ENCODE measurements at places on chromosomes 5 and 9.

- no peak for DNase-seq
Measured at GRCh38 chr9:93945400-93946337, 9.5 kb downstream of the BARX1 start.

GRCh38 chr5:80736730-80737129, 81.9 kb upstream of the DHFR start:
- no peak for DNase-seq

- DNase-seq = no peak
Measured at GRCh38 chr9:84490206-84490841, 149.8 kb upstream of the SLC28A3 start.

DNA sequence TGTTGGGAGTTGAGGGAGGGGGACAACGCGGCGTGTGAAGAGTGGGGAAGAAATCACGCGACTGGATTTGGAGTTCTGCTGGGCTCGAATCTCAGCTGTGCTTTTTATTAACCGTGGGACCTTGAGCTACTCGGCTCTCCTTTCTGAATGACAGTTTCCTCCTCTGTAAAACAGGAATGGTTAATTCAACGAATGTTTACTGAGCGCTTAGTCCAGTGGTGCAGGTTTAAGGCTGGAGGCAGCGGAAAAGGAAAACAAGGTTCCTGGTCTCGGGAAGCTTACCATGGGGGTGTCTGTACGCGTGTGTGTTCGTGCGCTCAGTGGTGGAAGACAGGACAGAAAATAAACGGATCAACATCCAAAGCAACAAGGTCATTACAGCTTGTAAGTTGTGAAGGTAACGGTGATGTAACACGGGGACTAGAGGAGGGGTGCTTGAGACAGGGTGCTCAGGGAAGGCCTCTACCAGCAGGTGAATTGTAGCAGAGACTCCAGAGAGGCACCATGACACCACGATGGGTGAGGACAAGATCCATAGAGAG, 277 bp downstream of the EIF4E1B start:
- no peak for DNase-seq

- no peak for DNase-seq
Measured at GRCh38 chr5:93100976-93101375, 480.0 kb downstream of the NR2F1-AS1 start.

- no peak for DNase-seq
Measured at GRCh38 chr5:34755926-34756325, 83.0 kb upstream of the TTC23L start.

- no peak for DNase-seq
Measured at GRCh38 chr9:86324901-86325300, 29.3 kb downstream of the TUT7 start.

- no peak for DNase-seq
Measured at GRCh38 chr9:13146840-13147239, 132.7 kb downstream of the MPDZ start.

DNA sequence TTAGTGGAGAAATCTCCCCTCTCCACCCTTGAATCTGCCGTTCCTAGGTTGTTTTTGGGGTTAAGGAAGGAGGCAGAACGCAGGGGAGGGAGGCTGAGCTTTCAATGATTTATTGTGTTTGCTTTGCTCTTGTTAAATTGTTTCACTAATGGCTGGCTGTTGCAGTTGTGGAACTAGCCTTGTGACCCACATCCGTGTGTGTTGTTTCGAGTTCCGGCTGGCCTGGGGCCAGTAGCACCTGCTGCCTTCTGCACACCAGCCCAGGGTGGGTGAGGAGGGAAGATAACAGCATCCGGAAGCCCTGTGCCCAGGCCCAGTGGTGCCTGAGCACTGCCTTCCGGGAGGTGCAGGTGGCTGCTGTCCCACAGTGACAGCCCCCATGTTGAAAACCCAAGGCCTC, 3.6 kb downstream of the ERGIC1 start:
- DNase-seq = no peak

DNA sequence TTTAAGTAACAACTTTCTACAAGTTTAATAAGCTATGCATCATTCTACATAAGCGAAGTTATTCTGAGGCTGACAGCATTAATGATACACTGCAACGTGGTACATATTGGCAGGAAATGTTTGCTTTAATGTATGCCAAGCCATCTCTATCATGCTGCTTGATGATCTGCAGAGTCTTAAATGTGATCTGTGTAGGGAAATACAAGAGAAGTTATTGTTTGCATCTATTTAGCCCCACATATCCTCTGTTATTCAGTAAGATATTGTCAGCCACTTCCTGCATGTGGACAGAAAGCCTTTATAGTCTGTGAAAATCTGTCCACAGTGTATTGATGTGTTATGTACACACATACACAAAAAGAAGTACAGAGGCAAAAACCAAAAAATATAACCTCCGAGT, 193.1 kb upstream of the FREM1 start:
- no peak for DNase-seq

DNA sequence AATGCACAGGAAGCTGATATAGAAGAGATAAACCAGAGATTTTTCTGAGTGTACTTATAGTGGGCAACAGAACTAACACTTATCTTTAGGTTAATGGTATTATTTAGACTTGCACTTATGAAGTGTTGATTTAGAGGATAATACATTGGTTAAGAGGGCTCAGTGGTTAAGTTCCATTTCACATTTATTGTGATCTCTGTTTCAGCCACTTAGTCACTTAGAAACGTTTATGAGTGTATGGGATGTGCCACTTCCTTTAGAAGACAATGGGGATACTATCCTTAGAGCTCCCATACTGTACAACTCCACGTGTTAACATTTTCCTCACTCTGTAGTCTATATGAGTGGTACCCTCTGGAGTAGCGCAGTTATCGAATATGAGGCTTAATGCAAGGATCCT, 57.5 kb downstream of the PIP5K1B start:
- DNase-seq = no peak

- DNase-seq = no peak
Measured at GRCh38 chr5:3382782-3383181, 212.8 kb upstream of the IRX1 start.

DNA sequence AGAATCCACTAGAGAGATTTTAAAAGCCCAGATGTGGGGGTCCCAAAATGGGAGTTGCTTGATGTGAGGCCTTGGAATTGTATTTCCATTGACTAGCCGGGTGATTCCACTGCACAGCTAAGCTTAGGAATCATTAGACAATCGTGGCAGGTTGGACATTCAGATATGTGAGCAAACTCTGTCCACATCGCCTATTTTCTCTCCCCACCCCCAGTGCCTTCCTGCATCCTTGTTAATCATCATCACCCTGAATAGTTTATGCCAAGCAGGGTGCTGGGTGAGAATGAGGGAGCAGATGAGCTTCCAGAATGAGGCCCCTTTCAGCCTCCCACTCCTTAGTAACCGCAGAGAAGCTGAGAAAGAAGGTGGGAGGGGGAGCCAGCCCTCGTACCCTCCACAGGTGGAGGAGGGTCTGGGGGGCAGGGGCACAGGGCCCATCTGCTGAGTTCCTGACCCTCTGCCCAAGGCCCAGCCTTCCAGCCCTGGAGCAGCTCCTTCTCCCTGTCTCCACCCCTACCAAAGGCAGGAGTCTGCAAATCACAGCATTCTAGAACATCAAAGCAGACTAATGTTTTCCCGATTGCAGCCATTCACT, 7.7 kb upstream of the TCOF1 start:
- no peak for DNase-seq

- no peak for DNase-seq
Measured at GRCh38 chr5:81192373-81192750, 40.8 kb upstream of the CKMT2 start.

- no peak for DNase-seq
Measured at GRCh38 chr5:178371362-178372111, 138.9 kb upstream of the PHYKPL start.

DNA sequence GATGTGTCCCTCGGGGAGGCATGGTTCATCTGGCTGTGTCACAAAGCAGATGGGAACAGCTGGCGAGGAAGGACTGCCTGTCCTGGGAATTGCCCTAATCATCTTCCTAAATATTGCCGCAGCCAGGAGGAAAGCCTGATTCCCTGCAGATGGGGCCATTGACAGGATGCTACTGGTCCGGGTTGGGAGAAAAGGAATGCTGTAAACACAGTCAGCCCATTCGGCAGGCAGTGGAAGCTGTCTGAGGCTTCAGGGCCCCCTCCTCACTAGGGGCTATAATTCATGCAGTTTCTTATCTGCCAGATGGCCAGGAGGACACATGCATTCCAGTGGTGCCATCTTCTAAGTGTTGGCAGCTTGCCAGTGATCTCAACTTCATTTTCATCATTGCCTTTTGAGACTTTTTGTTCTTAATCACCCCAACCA, 110.3 kb downstream of the KCNIP1 start:
- DNase-seq = no peak

GRCh38 chr9:134689321-134690181, 47.9 kb downstream of the COL5A1 start:
- DNase-seq = peak; percentile 75

GRCh38 chr5:103452666-103453065, 109.9 kb downstream of the NUDT12 start:
- DNase-seq = no peak

- no peak for DNase-seq
Measured at GRCh38 chr9:133379153-133380086, 3.3 kb downstream of the STKLD1 start.

DNA sequence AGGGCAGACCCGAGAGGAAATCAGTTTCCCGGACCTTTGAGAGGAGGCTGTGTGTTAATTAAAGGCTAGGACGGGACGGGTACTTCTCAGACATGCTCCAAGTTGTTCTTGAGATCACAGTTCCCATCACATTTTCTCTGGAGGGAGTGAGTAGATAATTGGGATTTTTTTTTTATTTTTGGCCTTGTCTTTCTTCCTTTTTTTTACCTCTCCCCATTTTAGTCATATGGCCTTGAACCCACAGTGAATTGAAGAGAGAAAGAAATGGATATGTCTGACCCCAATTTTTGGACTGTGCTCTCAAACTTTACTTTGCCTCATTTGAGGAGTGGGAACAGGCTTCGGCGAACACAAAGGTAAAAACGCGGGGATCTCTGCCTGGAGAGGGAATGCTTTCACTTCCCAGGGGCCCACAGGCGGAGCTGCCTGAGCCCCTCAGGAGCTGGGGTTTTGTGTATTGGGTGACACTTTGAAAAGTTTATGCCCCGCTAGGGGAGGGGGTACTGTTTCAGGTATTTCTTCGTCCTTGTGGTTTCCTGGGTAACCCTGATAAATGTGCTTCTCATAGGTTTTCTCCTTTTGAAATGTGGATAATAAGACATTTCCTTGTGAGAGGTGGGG, 191.8 kb downstream of the CD180 start:
- DNase-seq = peak; percentile 4

- peak; percentile 8 for DNase-seq
Measured at GRCh38 chr5:78699552-78700153, 51.1 kb upstream of the LHFPL2 start.

DNA sequence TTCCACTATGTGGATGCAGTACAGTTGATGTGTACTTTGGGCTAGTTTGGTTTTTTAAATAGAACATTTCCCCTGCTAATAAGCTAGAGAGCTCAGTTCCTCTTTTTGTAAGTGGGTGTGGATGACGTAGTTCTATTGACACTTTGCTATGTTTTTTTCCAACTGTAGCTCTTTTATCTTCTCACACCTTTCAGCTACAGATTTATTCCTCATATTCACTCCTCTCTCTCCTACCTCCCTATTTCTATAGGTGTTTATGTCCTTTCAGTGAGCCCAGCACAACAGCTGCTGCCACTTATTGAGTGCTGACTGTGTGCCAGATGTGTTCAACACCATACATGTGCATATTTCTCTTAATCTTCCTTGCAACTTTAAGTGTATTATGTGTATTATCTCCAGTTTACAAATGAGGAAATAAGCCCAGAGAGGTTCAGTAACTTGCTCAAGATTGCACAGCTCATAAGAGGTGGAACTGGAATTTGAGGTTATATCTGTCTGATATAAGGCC, 215.7 kb downstream of the SEMA6A start:
- no peak for DNase-seq

DNA sequence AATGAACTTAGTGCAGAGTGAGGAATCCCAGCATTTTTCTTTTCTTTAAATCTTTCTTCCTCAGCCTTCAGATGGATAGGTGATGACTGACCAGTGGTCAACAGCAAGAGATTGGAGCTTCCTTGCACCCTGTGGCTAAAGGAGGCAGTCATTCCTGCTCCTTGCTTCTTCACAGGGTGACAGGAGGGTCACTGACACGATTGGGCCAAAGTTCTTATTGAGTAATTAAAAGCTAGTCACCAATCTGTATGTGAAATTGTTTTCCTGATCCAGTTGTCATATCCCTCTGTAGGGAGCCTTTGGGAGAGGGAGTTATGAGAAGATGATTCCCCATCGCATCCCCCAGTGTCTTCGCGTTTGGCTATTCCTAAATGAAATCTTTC, 85.2 kb downstream of the CMYA5 start:
- no peak for DNase-seq
